ENCODE measurements at places on chromosomes 11 and 22.

GRCh38 chr22:44453441-44454112 lies 44.5 kb downstream of the RTL6 start:
- no peak for DNase-seq

- no peak for DNase-seq
Observed at GRCh38 chr11:134229126-134229790, 4.8 kb downstream of the VPS26B start.

DNA sequence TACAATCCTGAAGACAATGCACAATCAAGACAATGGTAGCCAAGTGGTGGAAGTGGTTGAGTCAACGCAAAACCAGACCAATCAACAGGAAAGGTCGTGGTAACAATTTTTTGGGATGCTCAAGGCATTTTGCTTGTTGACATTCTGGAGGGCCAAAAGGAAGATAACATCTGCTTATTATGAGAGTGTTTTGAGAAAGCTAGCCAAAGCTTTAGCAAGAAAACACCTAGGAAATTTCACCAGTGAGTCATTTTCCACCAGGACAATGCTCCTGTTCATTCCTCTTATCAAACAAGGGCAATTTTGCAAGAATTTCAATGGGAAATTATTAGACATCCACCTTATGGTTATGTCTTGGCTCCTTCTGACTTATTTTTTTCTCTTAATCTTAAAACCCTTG lies 1932.2 kb upstream of the RAG2 start:
- DNase-seq = no peak

DNA sequence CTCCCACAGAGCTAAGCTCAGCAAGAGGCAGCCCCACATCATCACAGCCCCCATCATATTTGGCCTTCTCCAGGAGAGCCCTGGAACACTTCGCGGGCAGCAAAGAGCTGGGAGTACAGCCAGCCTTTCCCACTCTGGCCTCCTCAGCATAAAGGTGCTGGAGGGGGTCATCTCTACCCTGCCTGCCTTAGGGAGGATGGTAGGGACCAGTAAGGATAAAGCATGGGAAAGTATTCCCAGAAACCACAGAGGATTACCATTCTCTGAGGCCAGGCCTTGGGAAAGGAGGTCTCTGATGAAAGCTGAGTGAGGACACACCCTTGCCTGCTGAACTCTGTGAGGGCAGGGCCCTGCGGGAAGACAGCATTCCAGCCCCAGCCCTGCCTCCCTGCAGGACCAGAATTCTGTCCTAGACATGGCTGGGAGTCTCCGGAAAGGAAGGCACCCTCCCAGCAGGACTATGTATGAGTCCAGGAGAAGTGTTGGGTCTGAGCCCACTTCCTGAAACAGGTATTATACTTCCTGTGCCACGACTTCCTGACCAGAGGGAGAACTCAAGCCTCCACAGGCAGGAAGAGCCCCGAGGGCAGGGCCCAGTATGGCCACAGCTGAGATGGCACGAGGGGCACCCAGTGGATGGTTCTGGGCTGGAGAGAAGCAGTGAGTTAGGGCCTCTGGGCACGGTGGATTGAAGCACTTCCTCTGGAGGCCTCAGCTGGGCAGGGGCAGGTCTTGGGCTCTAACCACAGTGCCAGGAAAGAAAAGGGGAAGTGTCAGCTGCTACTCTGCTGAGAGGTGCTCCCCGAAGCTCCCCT lies 12.9 kb upstream of the CASTOR1 start:
- no peak for DNase-seq

GRCh38 chr11:113705871-113706655 lies at the start of gene TMPRSS5:
TMPRSS5 (minus strand) TSS chr11:113706308; CDS start chr11:113706224, 84 bp downstream.
- DNase-seq = no peak

DNA sequence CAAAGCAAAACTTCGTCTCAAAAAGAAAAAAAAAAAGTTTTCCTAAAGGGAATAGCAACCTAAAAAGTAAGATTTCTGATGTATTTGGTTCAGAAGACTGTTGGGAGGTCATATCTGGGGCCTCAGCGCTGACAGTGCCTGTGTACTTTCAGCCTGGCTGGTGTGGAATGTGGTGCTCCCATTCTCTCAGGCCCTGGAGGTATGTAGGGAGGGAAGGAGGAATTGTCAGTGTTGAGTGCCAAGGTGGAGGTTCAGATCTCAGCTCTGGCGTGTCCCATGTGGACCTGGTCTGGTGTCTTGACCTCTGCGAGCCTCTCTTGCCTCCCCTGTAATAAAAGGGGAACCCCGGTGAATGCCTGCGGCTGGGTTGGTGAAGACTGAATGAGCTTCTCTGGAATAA lies 22.4 kb downstream of the PRR5 start:
- DNase-seq = no peak

GRCh38 chr11:21603886-21604285 lies 589.0 kb upstream of the ANO5 start:
- no peak for DNase-seq

DNA sequence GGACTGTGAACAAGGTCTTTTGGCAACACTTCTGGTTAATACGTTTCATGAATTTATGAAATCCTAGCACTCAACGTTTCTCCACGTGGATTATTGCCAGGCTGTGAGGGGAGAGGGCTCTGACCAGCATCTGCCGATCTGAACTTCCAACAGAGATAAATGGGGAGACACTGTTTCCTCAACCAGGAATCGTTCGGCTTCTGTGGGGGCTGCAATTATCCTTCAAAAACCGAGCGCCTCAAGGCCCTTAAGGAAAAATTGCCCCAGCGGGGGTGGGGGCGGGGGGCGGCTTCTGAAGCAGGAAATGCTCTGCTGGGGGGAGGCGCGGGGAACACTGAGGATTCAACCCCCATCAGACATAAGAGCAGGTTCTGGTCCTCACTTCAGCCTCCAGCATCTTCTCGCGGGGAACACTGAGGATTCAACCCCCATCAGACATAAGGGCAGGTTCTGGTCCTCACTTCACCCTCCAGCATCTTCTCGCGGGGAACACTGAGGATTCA lies 155.6 kb downstream of the BRD1 start:
- no peak for DNase-seq

DNA sequence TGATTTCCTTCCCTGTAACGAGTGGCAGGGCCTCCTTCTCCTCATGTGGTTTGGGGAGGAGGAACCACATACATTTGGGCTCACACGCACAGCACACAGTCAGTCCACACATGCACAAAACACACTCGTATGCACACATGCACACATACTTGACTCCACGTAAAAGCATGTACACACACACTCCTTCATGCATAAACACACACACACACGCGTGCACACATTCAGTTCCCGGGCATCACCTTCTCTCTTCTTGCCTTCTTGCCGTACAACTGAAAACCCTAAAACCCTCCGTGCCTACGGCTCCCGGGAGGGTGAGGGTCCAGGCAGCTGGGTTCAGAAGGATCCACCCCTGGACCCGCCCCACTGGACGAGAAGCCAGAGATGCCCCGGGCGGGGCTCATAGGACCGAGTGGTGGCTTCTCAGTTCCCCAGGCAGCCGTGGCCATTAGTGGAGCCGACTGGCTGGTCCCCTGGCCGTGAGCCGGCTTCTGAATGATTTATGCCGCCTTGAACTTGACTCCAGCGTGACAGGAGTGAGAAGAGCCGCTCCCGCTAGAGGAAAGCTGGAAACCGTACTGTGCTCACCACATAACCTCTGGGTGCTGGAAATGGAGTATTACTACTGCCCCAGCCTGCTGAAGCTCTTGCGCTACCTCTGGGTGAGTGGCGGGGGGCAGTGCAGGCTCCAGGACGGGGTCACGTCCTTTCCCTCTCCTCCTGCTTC lies 117.4 kb downstream of the KIAA1671 start:
- DNase-seq = no peak

- no peak for DNase-seq
Observed at GRCh38 chr11:133950874-133951326, 5.9 kb downstream of the IGSF9B start.

- DNase-seq = no peak
Observed at GRCh38 chr22:37334859-37335805, 52.8 kb downstream of the CYTH4 start.

GRCh38 chr22:37726241-37726887 lies 29.5 kb downstream of the TRIOBP start:
- no peak for DNase-seq

DNA sequence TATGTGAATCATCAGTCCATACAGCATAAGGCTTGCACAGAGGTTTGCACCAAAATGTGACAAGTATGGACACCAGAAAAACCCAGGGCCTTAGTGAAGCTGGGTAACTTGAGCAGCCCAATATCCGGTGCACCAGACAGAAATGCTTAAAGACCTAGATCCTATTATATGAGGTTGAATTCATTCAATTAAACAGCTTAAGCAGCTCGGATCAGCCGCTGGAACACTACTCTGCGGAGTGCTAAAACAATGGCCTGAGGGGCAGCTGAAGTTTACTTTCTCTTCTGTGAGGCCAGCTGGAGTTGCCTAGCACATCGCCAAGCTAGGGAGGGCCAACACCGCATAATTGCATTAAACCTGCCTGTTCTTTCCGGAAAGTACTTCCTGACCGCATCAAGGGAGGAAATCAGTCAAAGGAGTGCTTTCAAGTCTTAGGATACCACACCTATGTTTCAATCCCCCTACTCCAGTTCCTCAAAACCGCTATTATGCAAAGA lies 17.0 kb upstream of the FAM181B start:
- DNase-seq = no peak

DNA sequence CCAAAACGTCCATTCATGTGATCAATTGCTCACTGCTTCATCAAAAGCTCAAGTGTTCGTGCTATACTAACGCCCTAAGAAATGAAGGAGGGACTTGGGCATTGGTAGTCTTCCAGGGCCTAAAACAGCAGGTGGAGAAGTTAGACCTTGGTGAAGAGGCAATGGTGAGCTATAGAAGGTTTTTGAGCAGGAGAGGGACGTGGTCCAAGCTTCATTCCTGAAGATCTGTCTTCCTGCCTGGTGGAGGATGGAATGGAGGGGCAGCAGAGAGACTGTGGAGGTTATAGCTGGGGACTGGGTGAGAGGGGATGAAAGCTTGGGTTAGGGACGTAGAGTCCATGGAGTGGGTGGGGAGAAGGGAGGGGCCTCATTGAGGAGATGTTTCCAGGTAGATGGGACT lies 97.7 kb downstream of the TP53I11 start:
- DNase-seq = no peak

- no peak for DNase-seq
Observed at GRCh38 chr11:75616281-75616680, 52.6 kb downstream of the MAP6 start.

DNA sequence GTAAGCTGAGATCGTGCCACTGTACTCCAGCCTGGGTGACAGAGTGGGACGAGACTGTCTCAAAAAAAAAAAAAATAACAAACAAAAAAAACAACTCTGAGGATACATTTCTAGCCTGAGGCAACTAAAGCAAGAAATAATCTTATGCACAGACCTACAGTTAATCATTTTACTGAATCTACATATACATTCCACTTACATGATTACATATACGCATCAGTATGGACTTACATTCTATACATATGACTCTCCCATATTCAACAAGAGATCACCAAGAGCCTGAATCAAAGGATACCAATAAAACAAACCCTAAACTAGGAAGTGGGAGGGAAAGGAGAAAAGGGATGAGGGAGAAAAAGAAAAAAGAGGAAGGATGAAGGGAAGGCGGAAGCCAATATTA lies 1.1 kb downstream of the ALG8 start:
- no peak for DNase-seq

GRCh38 chr11:133443206-133443747 lies 89.0 kb downstream of the OPCML start:
- no peak for DNase-seq

GRCh38 chr11:33449798-33450197 lies 192.6 kb downstream of the HIPK3 start:
- DNase-seq = no peak

GRCh38 chr11:46256540-46257001 lies 20.9 kb upstream of the CREB3L1 start:
- no peak for DNase-seq

DNA sequence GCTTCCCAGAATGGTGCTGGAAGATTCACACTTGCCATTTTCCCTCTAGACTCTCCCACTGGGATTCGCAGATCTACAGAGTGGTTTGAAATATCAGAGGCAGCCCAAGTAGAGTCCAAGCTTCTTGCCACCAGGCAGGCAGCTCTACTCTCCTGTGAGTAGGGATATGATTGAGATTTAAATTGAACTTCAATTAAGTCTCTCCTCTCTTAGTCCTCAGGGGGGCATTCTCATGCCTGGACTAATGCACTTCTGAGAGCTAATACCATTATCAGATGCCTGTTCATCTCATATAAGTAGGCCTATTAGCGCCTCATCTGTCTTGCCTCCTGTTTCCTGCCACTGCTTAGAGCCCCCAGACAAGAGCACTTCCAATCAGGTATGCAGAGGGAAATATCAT lies 25.5 kb upstream of the AMPD3 start:
- DNase-seq = no peak

DNA sequence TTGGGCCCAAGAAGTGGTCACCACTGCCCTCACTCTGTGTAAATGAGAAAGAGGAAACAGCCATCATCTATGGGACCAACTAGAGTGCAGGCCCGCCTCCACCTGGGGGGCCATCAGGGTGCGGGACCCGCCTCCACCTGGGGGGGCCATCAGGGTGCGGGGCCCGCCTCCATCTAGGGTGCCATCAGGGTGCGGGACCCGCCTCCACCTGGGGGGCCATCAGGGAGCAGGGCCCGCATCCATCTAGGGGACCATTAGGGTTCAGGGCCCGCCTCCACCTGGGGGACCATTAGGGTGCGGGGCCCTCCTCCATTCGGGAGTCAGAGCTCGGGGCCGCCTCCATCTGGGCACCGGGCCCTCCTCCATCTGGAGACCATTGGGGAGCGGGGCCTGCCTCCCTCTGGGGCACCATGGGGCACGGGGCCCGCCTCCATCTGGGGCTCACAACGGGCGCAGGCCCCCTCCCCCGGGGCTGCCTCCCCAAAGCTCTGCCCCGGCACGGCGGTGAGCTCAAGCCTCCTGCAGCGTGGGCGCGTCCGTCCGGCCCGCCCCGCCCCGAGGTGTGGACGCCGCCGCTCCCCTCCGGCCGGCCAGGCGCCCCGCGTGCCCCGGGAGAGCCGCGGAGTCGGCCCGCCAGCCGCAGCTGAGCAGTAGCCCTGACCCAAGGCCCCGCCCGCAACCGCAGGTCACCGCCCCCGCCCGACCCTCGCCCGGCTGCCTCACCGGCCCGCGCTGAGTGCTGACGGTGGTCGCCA lies 512 bp downstream of the TOLLIP start:
- DNase-seq = no peak

DNA sequence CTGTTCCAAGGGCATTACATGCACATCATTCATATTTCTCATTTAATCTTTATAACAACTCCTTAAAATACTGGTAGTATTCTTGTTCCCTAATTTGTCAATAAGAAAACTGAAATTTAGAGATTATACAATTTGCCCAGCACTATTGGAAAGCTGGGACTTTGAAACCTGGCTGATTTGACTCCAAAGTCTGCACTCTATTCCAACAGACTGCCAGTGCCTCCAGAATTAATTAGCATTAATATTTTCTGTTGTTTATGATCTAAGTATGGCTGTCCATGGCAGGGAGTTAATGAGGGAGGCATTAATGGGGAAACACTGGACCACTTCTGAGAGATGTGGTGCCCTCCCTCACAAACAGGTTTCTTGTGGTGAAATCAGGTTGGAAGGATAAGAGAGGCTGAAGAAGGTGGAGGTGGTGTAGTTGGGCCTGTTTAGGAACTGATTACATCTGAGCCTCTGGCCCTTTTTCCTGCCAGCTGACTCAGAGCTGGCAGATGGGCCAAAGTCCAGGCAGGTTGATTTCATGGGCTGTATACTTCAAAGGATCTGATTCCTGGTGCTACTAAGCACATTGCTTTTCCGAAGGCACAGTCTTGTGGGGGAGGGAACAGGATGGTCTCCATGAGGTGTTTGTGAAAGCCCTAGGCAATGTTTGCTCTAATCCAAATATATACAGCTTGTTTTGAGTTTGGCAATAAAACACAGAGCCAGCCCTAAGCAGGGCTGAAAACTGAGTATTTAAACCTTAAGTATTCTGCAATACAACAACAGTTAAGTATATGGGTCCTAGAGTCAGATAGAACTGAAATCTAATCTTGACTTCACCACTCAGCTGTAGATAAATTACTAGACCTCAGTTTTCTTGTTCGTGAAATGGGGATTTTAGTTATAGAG lies 21.0 kb upstream of the RAB30 start:
- no peak for DNase-seq
